ENCODE measurements at places on chromosomes 7 and 10.

DNA sequence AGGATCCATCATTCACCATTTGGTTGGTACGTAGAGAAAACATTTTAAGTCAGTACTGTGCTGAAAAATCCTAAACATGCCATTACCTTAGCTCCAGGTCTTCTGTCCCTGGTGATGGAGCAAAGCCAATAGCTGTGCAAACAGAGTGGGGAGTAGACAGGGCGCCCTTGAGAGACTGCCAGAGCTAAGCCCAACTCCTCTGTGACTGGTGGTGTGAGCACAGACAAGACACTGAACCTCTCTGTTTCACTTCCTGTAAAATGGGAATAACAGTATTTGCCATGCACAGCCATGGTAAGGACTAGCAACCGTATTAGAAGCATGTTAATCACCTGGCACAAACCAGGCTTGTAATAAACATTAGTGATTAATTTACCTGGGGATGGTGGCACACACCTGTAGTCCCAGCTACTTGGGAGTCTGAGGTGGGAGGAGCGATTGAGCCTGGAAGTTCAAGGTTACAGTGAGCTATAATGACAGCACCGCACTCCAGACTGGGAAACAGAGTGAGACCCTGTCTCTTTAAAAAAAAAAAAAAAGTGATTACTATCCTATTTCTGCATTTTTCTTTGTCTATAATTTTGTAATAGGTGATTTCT, 28.7 kb downstream of the LYZL1 start:
- DNase-seq, result no peak

DNA sequence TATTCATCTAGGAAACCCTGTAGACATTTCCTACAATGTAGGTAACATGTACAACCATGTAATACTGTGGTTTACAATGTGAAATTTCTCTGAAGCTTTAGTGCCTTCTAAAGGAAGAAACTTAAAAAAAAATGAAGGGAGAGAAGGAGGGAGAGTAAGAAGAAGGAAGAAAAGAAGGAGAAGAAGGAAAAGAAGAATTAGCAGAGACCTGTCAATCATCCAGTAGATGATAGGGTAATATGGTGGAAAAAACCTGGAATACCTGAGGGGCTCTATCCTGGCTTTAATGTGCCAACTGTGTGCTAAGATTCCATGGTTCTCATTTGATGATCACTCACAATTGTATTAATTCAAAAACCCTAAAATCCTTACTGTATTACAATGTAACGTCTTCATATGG, 2.6 kb upstream of the LRRN3 start:
- no peak for DNase-seq

GRCh38 chr7:110442381-110442837, 648.5 kb upstream of the LRRN3 start:
- no peak for DNase-seq

DNA sequence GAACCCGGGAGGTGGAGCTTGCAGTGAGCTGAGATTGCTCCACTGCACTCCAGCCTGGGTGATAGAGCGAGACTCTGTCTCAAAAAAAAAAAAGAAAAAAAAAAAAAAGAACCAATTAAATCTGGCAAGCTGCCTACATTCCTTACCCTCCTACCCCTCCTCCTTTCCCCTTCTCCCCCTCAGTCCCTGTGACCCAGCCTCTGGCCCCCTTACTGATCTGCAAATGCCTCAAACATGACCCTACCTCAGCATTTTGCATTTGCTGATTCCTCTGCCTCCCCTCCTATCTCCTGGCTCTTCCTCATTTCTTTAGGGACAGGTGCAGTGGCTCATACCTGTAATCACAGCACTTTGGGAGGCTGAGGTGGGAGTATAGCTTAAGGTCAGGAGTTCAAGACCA, 19.3 kb downstream of the CDHR3 start:
- no peak for DNase-seq

DNA sequence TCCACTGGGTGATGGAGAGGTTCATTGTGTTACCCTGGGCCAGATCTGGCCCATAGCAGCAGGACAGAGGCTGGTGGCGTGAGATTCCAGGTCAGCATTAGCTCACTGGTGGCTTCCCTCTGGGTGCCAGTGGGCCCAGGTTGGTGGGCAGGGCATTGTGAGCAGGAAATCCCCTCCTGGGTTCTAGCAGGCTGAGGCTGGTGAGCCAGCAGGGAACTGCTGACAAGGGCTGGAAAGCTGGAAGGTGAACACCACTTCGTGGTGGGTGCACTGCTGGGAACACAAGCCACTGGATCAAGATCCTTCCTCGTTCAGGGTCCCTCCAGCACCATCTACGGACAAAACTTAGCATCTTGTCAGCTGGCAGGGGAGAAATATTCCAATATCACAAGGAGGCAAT, 259.2 kb upstream of the FZD1 start:
- no peak for DNase-seq

DNA sequence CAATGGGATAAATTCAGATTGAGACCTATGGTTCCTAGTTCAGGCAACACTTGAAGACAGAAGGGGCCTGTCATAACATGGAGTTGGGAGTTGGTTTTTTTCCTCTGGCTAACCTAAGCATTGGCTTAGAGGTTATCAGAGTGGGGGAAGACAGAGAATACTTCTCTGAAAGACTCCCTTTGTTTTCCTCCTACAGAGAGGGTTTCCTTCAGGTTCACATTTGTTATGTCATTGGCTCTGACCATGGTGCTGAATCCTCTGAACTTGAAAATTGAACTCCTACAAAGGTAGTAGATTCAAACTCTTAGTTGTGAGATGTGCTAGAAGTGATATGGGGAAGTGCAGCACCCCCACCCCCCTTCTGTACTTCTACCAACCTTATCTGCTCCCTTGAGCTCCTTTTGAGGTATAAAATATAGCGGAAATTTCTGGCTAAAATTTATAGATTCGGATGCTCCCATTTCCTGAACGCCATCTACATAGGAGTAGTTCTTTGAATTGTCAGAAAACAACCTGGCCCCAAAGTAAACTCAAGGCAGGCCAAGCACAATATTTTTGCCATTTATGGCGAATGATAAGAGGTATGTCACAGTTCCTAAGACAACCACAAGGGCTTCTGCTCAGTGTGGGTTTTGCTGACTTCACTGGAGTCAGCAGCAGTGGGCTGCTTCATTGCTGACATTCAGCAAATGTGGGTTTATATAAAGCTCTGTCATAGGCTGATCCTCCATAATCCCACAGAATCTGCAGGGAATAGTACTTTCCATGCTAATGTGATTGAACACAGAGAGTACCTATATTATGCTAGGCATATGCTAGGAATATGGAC, 131.6 kb upstream of the KLF14 start:
- DNase-seq, result no peak

DNA sequence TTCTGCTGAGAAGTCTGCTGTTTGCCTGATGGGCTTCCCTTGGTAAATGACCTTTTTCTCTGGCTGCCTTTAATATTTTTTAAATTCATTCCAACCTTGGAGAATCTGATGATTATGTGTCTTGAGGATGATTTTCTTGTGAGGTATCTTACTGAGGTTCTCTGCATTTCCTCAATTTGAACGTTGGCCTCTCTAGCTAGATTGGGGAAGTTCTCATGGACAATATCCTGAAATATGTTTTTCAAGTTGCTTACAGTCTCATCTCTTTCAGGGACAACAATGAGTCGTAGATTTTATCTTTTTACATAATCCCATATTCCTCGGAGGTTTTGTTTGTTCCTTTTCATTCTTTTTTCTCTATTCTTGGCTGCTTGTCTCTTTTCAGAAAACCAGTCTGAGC, 208.4 kb downstream of the KIF20B start:
- DNase-seq, result no peak

DNA sequence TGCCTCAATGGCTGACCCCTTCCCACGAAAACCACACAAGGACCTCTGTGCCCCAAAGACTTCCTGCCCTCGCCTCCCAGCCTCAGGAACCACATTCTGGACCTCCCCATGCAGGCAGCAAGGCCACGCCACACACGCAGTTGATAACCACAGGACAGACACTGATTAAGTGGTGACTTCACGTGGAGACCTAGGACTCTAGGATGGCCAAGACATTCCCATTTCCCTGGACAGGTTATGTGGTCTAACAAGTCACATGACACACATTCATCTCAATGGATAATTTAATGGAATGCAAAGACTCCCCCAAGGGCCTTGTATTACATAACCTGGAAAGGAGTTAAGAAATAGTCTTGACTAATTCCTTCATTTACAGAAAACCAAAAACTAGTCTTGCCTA, 110.2 kb downstream of the LARP4B start:
- no peak for DNase-seq

GRCh38 chr10:13705526-13706174, 118.9 kb downstream of the PRPF18 start:
- no peak for DNase-seq

DNA sequence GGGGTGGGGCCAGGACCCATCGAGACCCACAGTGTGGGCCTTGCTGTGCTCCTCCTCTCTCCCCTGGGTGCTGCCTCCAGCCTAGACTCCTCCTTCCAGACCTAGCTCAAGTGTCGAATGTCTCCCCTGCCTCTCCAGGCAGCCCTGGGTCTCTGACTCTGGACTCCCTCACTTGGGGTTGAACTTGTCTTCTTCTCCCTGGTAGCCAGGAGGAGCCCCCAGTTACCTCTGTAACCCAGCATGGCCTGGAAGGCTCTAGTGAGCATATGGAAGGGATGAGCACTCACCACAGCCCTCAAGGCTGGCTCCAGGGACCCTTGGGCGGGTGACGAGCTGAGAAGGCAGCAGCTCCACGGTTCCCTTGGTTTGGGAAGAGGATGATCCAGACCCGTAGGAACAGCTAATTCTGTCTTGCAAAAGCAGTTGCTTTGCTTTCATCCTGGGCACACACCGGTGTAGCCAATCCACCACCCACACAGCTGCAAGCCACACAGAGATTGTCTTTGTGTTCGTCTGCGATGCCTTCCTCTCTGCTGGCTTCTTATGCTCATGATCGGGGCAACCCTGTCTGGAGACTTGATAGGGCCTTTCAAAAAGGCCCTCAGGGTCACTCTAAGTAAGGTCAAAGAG, 52.3 kb upstream of the ANTXRL start:
- no peak for DNase-seq

- DNase-seq, result peak; percentile 56
Observed at GRCh38 chr10:78974617-78975317, 94.0 kb upstream of the ZMIZ1 start.

DNA sequence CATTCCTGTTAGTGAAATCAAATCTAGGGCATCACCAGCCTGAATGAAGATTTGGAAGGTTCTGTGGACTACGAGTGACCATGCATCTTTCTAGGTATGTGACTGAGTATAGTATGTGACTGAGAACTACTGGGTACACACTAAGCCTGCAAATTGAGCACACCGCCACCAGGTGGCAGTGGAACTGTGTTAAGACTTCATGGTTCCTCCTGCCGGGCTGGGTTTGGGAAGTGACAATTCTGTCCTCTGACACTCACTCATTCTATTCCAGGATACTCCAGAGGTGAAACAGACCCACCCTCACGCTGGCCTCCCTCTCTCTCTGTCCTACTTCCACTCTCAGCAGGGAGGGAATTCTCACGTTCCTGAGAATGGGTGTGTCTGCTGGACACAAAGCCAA, 84.0 kb upstream of the TMEM248 start:
- no peak for DNase-seq

GRCh38 chr7:158411232-158411950, 176.2 kb downstream of the PTPRN2 start:
- no peak for DNase-seq

DNA sequence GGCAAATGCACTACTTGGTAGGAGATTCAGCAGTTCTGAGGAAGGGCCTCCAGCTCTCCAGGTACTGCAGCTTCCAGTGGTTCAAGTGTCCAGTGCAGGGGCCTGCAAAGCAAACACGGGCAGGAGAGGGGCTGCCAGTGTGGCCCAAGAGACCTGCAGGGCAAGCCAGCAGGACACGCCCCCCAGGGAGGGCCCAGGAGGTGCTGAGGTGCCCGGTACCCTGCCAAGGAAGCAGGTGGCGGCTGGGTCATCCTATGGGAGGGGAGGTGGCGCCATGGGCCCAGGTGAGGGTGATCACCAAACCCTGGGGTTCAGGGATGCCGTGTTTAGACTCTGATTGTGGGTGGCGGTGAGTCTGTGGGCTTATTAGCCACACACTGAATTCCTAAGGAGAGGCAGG, 45.7 kb downstream of the PARP12 start:
- no peak for DNase-seq

DNA sequence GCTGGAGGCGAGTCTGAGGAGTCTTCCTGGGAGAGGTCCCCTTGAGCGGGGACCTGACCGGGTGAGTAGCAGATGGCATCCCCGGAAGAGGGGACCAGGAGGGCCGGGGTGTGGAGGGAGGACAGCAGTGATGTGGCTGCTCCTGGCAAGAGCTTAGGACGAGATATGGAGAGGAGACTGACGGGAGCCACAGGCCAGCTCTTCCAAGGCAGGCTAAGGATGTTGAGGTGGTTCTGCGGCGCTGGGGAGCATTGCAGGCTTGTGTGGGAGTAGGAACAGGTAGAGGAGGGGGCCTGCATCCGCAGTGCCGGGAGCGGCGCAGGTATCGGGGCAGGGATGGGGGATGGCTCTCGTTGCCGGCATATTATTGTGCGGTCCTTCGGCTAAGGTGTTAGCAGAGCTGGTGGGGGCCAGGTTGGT, 76.7 kb upstream of the ANLN start:
- DNase-seq, result no peak

DNA sequence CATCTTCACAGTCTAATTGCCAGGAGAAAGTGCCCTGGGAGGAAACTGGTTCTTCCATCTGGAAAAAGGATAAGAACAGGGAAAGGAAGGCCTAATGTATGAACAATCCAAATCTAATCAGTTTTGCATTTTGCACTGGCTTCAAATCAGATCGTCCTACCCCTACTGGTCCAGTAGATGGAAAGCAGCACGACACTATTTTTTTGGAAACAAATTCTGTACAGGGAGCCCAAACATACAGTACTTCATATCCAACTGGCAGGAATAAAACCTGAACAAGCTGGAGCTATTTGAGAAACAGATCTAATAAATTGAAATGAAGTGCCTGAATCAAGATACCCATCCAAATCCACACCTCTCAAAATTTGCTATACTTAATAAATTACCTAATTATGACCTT, 36.5 kb downstream of the ETV1 start:
- no peak for DNase-seq

DNA sequence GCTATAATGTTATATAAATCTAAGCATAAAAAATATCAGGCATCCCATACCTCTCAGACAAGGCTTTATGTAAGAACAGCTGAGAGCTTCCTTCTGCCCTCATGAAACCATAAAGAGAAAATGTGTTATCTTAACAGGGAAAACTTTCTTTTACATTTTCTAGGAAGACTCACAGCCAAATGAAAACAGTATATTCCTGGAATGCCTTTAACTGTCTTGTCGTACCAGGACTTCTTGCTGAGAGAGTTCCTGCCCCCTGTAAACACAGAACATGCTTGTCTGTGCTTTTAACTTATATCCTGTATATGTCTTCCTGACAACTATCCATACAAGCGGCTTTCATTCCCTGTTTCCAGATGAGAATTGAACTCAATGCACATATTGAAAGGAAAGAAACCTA, 64.8 kb upstream of the AHR start:
- no peak for DNase-seq

Measured in stimulated activated CD4-positive, alpha-beta T cell treated with anti-CD3 and anti-CD28 coated beads, TNF-alpha, amount 100 ng/mL, for 4 hours (primary cell).